ENCODE measurements at places on chromosomes 1 and 21.

DNA sequence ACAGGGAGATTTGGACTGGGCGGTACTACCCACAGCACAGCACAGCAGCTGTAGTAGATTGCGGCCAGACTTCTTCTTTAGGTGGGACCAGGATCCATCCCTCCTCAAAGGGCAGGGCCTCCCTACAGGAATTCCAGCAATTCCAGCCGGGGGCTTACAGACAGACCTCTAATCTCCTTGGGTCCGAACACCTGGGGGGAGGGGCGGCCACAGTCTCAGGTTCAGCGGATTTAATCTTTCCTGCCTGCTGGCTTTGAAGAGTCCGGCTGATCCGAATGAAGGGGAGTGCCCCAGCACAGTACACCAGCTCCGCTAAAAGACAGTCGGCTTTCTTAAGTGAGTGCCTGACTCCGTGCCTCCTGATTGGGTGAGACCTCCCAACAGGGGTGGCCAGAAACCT, 1708.5 kb downstream of the BRINP3 start:
- DNase-seq = no peak

DNA sequence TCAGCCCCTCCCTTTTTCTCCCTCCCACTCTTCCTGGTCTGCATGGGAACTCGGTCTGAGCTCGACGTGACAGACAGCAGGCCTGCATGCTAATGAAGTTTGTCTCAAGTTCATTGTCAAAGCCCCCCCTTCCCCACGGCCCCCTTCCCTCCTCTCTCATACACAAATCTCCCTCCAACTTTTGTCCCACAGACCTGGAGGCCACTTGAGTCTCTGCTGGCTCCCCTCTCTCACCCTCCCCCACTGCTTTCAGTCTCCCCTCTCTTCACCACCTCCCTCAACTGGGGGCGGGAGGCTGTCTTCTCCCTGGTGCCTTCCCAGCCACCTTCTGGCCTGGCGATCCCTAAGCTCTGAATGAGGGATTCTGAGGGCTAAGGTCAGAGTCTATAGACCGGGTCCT, 61.3 kb downstream of the RHBG start:
- no peak for DNase-seq

- no peak for DNase-seq
Observed at GRCh38 chr1:7186382-7187111, 401.3 kb downstream of the CAMTA1 start.

GRCh38 chr1:117760069-117760468, 154.2 kb downstream of the TENT5C start:
- no peak for DNase-seq

DNA sequence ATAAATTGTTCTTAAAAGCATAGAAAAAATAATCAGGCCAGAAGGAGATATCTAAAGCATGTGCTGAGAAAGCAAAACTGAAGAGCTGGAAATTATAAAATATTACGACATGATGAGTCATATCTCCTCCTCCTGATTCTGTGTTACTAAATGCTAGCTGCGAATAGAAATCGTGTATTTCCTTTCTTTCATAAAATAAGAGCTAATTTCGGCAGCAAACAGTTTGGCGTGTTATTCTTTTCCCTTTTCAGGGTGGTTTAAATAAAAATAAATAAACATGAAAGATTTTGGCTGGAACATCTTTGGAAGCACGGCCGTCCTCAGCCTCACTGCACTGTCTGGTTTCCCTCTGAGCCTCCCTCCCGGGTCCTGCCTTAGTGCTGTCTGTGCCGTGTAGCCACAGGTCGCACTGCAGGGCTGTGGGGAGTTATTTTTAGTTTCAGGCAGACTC, 56.0 kb downstream of the ADARB1 start:
- no peak for DNase-seq

DNA sequence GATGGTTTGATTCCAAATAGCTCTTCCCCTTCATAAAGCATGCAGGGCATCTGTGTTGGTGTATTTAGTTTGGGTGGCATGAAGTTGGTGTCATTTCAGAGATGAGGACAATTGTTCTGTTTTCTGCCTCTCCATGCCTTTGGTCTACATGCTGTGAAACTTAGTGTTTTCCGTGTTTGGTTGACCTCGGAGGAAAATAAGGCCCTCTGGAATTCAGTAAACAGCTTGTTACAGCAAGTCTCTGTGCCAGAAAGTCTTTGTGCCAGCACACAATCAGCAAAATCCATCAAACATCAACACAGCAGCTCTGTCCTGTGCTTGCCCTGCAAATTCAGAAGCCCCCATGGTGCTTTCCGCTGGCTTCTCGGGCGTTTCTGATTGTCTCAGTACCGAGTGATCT, 9.5 kb downstream of the PARK7 start:
- DNase-seq = no peak

GRCh38 chr1:54608566-54609230, 14.6 kb downstream of the FAM151A start:
- no peak for DNase-seq

GRCh38 chr1:26701266-26701994, 5.6 kb downstream of the ARID1A start:
- DNase-seq = no peak

DNA sequence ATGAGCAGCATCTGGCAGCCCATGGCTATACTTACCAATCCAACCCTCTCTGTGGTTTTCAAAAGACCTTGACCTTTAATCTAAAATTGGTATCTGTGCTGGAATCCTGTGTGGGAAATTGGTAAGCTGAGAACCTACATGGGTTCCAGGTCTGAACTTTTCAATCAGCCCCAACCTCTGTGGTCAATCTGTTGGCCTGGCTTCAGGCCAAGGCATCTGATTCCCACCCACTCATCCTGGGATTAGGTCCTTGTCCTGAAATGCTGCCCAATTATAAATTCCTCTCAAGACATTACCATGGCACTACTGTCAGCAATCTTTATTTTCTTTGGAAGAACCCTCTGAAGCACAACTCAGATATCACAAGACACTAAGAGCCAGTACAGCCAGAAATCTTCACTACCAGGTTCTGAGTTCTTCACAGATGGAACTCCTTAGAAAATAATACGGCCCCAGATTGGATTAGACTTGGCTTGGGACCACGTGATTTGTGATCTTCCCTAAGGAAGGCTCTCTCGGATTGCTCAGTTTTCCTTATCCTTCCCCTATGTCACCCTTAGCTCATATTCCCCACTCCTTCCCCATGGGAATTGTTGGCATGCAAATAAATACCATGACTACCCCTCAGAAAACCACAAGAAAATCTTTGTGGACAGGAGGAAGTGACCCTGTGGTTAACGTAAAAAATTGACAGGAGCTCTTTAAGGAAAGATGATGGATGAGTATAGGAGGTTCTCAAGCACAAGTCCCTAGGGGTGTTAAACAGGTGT, 207.9 kb upstream of the ST6GALNAC5 start:
- DNase-seq = no peak

DNA sequence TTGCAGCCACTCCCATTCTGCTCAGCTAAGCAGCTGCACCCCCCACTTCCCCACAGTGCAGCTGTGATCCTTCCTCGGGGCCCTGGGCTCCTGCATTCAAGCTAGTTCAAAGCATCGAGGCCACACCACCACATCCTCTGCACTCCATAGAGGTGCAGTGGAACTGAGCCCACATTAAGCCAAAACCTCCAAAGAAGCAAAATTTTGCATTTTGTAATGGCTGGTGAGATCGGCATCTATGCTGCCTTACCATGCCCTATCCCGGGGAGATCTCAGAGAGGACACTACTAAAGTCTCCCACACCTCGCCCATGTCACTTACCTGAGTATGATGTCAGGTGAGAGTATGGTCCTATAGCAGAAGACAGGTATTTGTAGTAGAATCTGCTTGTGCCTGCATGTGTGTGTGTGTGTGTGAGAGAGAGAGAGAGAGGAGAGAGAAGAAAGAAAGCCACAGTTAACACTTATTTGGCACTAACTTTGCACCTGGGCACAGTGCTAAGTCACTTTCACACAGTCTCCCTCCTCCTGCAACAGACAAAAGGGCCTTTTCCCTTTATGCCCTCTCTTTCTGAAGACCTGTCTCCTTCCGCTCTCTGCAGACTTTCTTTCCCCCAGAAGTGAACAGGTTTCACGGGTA, 89.8 kb downstream of the KIF14 start:
- DNase-seq = peak; percentile 69

DNA sequence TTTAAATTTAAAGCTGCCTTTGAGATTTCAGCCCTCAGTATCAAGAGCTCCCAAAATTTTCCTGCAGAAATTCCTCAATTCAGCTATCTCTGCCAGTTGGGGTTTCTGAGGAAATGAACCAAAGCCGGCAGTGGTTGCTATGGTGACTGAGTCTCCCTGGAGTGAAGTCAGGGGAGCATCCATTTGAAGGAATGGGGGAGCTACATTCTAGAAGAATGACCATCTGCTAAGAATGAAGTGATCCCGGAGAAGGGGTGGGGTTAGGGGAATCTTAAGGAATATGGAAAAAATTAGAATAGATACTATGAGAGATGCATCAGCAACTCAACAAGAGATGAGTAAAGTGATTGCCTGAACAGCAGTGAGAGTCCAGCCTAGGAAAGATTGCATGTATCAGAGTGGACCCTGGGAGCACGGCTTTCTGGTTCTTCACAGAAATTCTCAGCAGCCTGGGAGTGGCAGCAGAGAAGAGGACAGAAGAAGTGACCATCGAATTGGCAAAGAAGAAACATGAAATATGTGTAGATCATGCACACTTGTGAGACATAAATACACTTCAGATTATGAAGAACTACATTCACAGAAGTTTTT, 94.7 kb downstream of the CHD1L start:
- no peak for DNase-seq

- no peak for DNase-seq
Observed at GRCh38 chr21:44614161-44614631, 2.3 kb downstream of the KRTAP10-8 start.

GRCh38 chr1:225917536-225917935, 6.5 kb downstream of the PYCR2 start:
- DNase-seq = no peak

DNA sequence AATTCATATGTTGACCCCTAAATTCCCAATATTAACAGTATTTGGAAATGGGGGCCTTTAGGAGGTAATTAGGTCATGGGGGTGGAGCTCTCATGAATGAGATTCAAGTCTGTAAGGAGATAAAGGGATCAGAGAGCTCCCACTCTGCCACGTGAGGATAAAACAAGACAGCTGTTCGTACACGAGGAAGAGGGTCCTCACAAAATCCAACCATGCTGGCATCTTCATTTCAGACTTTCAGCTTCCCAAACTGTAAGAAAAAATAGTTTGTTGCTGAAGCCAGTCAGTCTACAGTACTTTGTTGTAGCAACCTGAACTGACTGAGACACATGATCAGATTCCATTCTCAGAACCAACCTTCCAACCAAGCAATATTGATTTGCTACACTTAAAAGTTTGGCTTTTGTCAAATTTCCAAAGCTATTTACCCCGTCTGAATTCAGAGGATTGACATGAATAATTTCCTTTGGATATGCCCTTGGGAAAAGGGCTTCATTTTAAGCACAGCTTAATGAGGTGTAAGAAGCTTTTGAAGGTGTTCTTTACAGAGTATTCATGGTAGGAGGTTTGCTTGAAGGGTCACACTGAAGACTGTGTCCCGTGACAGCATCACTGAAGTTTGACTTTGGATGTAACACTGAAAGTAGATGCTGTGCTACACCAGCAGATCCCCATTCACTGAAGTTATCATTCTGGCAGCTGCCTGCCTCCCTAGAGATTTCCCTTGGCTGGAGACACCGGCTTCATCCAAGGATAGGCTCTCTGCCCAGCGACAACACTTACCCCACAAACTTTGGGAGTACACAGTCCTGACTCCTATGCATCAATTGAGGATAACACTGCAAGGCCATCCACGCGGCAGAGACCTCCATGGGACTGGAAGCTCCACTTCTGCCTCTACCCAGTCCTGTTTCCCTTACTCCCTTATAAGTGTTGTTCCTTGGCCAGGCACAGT, 4.9 kb upstream of the OMA1 start:
- no peak for DNase-seq

GRCh38 chr1:84089465-84089864, 54.6 kb upstream of the PRKACB start:
- no peak for DNase-seq

GRCh38 chr1:3471356-3472087, 17.1 kb downstream of the ARHGEF16 start:
- DNase-seq = no peak

GRCh38 chr1:39635871-39636210, 3.6 kb downstream of the HEYL start:
- no peak for DNase-seq

DNA sequence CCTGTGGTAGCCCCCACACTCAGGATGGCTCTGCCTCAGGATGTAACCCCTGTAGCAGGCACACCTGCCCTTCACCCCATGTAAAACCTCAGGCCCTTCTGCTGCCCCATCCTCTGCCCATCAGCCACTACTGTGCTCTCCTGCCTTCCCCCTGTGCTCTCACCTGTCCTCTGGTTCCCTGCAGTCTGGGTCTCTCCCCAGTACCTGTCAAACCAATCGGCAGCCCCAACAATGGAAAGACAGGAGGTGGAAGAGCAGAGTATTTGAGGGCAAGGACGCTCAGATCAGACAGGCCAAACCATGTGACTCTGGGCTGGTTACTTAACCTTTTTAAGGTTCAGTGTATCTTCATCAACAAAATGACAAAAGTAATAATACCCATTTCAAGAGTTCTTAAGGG, 30.9 kb downstream of the SMIM12 start:
- no peak for DNase-seq

DNA sequence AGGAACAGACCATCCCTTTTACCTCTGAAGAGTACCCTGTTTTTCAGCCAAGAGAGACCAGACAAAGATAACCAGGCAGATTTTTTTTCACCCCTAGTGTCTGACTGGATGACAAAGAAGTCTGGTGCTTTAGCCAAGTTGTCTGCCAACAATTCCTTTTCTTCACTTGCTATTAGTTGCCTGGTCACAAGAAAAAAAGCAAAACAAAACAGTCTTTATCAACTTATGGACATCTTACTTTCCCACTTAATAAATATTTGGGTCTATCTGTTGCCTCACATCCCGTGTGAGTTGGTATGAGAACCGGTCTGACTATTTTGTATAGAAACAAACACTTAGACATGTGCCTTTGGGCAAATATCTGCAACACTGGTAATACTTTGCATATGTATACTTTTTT, 662.9 kb downstream of the PLPP3 start:
- no peak for DNase-seq

- DNase-seq = no peak
Observed at GRCh38 chr1:113788802-113789201, 23.5 kb downstream of the RSBN1 start.

Data from activated naive CD4-positive, alpha-beta T cell treated with anti-CD3 and anti-CD28 coated beads for 36 hours (primary cell).